Right renal cortex interstitium (tissue), 3 donors: ENCODE measurements at places on chromosomes 7 and 10.

DNA sequence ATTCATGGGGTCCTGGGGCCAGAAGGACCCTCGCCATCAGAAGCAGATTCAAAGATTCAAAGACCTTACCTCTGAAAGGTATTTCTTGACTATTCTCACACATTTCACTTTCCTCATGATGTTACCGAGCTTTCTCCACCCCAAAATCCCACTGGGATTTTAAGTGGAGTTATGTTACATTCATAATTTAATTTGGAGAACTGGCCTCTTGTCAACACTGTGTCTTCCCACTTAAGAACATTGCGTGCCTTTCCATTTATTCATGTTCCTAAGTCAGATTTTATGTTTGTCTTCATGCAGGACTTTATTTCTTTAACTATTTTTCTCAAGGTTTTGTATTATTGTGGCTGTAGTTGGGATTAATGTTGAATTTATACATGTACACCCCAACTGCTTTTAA is 123.5 kb upstream of the BMPER start:
- DNase-seq = no peak

DNA sequence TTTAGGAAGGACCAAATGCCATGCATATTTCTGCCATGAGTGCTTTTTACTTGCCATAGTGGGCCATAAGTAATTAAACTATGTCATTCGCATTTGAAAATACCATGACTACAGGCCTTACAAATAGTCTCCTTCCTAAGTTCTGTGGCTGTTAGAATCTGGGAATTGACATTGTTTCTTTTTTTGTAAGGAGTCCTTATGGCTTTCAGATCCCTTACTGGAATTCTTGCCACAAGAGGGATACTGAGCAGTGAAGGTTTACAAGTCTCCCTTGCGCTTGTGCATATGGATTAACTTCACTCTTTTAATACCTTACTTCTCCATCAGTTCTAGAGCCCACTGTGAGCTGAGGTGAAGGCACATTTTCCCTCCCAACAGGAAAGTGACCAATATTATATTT is 166.0 kb downstream of the NRG3 start:
- no peak for DNase-seq

DNA sequence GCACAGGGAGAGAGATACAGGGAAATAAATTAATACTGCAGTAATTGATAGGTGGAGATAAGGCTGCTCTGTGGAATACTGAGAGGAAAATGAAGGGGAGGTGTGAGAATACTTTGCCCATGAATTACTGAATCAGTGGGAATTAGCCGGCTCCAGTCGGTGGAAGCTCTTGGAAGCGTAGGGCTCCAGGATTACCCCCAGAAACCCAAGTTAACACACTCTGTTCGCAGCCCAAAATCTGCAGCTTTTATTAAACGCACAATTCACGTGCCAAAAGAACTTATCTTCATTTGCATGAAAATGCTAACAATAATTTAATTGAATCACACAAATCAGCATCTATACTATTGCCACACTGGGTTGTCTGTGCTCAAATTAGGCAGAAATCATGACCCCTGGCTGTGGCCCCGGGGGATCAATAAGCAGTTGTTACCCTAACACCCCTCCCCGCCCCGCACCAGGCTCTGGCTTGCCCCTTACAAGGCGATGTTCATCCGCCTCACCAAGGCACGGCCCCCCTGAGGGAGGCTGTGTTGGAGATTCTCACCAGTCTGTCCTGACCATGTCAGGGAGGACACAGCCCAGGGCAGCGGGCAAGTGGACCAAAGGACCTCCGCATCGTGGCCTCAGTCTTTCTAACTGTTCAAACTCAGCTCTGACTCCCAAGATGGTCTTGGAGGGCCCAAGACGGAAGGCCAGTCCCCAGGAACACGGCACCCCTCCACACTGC is 48.4 kb upstream of the MGMT start:
- no peak for DNase-seq

DNA sequence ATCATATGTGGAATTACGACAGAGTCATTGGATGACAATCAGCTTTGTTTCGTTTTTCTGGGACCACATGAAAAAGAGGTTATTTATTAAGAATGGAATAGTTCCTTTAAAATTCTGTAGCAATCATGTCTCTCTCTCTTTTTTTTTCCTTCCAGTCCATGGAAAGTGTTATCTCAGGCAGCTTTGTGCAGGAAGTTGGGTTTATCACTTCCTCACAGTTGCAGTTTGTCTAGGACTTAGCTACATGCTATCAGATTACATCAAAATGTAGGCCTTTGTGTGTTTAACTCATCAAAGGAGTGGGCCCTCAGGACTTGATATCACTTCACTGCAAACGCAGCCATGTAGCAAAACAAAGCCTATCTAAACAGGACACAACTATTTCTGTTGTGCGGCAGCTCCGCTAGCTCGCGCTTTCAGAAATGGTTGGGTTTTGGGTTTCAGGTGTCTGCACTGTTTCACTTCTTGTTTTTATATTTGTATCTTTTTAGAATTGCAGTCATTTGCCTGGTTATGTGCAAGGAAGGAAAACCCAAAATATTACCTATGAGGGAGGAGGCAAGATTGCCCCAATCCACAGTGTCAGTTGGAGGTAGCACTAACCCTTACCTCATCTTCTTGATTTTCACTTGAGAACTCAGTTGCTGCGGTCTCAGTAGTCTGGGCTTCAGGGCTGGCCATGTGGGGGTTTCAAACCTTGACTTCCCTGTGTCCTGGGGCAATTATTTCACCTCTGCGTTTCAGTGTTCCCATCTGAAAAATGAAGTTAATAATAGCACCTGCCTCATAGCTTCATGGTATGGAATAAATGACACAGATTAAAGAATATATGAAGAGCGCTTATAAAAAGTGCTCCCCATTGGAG is 66.7 kb downstream of the HHEX start:
- no peak for DNase-seq

DNA sequence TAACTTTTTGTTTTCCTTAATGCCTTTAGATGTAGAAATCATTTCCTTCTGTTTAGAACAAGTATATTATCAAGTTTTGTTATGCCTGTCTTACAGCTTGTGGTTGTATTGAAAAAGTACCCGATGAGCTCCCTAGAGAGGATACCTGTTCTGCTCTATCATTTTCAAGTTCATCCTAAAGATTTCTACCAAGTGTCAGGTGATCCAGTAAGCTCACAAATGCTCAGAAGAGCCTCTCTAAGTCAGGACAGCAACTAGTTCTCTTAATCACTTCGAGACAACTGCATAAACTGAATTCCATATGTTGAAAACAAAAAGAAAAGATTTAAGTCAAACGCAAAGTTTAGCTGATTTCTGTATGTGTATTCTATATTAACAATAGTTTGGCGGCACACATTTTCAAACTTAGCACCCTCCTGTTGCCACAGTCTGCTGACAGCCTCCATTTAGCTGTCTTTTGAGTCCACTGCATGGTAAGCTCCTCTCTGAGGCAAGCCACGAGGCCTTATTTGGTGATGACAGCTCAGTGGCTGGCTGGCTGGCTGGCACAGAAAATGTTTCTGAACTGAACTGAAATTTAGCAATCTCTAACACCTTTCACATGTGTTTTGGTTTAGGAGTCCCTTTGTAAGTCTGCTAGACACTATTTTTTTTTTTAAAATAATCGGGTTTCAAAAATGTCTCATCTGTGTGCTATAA is 59.4 kb downstream of the SEMA3C start:
- DNase-seq = no peak

GRCh38 chr7:155986497-155987160 is 174.4 kb upstream of the SHH start:
- DNase-seq = no peak

- no peak for DNase-seq
These were observed 323.4 kb downstream of the GRID1 start for GRCh38 chr10:86043236-86043635.

DNA sequence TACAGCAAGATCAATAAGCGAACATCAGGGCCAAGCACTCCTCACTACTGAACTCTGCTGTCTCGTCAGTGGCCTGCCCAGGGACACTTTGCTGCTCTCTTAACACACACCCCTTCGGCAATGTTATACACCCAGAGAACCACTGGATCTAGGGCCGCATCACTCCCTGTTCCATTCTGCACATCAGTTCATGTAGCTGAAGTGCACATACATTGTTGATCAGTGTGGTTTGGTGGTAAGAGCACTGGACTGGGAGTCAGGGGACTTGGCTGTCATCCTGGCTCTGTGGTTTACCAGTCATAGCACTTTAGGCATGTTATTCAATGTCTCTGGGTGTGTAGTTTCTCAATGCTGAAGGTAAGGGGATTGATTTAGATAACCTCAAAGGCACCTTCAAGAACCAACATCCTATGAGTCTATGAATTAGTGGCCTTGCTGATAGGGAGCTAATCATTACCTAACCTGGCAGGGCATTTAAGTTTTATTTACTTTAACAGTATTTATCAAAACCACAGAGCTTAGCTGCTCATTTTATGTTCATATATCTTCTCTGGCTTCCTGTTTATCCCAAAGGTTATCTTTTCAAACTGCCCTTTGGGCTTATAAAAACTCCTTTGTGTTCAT is 24.8 kb downstream of the DUSP5 start:
- no peak for DNase-seq

DNA sequence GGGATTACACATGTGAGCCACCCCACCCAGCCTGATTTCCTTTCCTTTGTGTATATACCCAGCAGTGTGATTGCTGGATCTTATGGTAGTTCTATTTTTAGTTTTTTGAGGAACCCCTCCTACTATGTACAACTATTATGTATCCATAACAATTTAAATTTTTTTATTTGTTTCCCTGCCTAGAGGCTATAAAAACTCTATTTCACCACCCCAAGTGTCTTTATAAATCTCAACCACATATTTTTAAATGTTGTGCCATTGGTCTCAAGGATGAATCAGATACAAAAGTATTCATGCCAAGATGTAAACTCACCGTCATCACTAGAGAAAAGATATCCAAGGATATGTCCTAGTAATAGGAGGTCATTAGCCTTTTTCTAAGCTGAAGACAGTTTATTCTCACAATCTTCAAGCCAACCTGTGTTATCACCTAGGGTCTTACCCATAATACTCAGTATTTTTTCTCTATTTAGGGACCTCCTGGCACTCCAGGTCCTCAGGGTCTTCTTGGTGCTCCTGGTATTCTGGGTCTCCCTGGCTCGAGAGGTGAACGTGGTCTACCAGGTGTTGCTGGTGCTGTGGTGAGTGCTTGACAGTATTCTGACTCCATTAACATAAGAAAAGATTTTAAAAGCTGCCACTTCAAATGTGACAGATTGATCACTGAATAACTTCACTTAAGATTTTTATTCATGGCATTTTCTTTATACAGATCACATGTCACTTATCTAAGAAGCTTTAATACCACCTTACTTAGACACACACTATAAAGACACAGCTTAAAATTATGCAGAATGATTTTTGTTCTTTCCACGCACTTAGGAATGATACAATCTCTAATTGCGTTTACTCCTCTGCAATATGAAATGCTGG is 29.4 kb downstream of the COL1A2 start:
- DNase-seq = no peak

DNA sequence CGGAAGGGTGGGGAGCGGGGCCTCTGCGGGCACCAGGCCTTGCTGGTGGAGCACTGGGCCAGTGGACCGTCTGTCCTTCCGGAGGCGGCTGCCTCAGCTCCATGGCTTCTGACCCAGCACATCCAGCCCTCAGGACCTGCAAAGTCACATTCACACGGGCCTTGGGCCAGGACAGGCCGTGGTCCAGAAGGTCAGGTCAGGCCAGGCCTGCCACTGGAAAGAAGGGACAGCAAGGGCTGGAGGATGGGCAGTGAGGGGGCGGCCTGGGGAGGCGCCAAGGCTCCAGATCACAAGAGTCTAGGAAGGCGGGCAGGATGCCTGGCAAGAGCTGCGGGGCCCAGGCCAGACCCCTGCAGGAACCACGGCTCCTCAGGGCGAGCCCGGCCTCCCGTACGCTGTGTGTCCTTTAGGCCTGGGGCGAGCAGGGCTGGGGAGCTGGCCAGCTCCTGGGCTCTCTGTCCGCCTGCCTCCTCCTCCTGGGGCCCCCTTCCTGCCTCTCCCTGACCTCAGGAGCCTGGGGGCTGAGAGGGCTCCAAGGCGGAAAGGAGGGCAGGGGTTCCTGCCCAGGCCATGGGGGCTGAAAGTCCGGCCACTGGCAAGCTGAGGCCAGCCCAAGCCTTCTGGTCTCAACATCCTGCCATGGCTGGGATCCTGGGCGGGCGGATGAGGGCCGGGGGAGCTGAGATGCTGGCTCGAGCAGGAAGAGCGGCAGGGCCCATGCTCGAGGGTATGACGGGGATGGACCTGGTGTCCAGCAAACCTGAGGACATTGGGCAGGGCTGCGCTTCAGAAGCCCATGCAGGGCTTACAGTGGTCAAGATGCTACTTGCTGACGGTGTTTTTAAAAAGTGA is 225.8 kb downstream of the ELFN1 start:
- DNase-seq = no peak

- peak; percentile 53 for DNase-seq
These were observed 272.2 kb upstream of the NPVF start for GRCh38 chr7:25500393-25500921.

GRCh38 chr7:69002416-69002815 is 595.9 kb upstream of the AUTS2 start:
- no peak for DNase-seq

GRCh38 chr7:151380199-151381097 is 29.4 kb downstream of the WDR86 start:
- DNase-seq = no peak

DNA sequence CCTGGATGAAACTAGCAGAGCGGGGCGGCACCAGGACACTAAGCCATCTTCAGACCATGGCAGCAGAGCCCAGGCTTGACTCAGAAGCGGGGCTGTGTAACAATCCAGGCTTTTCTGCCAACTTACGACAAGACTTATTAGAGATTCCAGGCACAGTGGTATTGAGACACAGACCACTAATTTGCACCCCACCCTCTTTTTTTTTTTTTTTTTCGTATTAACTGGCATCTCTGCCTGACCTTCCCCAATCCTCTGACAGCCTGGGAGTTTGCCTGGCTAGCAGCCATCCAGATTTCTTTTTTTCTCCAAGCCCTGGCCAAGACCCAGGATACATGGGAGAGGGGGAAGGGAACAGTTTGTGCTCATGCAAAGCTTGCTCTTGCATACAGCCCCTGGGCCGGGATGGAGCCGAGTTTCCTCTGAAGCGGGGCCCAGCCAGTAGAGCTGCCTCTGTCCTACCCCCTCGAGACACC is 182.4 kb downstream of the PLXNA4 start:
- DNase-seq = no peak

DNA sequence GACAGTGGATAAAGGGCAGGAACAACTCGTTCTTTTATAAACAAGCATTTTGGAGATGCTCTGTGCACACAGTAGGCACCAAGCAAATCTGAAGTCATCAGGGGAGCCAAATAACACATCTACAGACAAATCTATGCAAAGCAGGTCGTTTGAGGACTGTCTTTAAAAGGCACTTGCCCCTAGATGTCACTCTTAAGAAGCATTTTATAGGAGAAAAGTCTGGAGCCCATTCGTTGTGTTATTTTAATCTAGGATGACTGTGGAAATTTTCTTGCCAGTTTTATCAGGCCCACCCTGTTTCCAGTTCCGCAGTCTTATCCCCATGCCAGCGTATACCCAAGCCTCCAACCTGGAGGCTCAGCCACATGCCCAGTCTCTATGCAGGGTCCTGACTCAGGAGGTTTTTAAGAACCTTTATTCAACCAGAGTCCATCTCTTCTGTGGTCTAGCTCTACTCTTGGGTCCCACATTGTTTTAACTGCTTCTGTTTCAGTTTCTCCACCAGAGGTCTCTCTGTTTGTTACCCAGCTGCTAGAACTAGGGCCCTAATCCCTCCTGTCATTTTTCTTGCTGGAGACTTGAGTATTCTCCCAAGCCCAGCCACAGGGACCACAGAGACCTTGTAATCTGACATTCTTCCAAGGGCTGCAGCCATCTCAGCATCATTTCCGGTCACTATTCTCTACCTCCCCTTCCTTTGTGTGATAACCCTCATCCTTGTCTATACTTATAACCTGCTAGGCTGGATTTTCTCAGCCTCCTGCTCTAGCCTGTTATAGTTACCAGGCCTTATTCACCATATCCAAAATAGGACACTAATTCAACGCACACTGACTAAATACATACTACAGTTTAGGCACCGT is 26.7 kb downstream of the PIK3CG start:
- DNase-seq = no peak
